ENCODE measurements at places on chromosomes 7 and 10.

DNA sequence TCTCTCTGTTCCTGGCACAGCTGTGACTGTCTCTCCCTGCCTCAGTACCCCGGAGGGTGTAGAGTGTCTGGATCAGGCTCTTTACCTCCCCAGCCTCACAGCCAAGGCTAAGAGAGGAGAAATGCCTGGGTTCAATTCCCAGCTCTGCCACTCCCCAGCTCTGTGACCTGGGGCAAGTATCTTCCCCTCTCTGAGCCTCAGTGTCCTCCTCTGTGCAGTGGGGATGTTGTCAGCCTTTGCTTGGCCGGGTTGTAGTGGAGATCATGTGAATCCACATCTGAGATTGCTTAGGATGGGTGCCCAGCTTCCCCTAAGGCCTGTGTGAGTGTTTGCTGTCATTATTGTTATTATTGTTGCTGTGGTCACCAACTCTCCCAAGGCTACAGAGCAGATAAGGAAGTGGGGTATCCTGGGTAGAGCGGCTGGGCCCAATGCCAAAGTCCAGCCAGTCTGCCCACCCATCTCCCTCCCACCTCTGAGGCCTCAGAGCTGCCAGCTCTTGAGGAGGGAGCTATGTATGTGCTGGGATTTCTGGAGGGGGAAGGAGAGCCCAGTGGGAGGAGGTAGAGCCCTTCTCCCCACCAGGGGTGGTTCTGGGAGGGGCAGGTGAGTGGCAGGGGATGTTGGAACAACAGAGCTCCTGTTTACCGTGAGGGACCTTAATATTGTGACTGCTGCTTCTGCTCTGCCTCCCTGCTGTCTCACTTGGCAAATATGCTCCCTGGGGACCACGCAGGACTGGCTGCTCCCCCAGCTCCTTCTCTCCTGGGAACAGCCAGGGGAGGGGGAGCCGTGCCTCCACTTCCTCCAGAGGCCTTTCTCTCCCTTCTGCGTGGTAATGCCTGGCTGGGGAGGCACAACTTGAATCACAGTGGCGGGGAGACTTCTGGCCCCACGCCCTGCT is 170.5 kb downstream of the RPS24 start:
- no peak for DNase-seq

DNA sequence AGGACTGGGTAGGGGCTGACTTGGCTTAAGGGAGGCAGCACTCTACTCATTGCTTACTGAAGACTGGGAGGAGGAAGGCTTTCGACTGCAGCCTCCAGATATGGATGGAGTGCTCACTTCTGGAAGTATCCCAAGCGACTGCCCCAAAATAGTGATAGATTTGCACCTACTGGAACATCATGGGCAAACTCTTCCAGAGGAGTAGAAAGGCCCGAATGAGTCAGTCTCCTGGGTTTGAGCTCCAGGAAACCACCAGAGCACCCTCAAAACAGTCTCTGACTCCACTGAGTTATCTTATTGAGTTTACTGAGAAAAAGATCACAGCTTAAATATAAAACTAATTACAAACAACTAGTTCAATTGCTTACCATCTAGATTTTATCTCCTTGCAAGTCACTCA is 37.2 kb upstream of the PDLIM1 start:
- DNase-seq, result no peak

GRCh38 chr10:93745408-93746065 is 12.2 kb upstream of the LGI1 start:
- no peak for DNase-seq

DNA sequence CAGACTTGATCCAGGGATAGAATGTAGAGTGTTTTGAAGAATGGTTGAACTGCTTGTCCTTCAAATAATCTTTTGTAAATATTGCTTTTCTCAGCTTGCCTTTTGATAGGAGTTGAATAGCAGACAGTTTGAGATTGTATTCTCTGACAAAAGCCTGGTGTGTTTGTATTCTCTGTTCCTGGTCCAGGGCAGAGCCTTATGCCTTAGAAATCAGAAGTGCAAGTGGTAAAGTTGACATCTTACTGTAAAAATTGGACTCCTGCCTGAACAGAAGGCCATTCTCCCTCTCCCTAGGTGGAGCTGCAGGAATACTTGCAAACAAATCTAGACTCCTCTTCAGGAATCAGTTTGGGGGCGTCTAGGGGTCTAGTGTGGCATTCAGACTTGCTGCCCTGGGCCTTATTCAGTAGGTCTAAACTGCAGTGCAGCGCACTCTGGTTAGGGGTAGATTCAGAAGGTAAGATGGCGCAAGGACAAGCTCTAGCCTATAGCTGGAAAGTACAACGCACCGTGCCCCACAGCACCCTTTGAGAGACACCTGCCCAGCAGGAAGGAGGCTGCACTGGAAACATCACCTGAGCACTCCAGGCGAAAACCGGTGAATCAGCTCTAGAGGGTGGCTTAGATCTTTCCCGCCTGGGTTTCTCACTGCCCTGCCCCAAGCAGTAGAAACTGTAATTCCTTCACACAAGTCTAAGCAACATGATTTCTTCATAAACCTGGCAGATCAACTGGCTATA is 608.5 kb upstream of the GALNT17 start:
- no peak for DNase-seq

DNA sequence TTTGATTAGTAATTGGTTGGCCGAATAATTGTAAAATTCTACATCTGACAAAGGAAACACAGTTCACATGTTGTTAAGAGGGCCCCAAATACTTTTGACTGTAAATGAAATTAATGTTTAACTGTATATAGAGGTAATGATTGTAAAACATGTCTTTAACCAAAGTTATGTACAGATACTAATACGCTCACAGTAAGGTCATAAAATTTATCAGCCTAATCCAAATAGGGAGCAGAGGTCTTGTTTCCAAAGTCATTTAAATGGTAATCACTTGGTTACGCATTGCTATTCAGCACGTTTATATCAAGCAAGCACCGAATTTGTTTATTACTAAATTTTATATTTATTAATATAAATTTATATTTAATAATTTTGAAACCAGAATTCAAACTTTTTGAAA is 1.4 kb downstream of the PHYHIPL start:
- no peak for DNase-seq

GRCh38 chr7:109126404-109127050 is 556.9 kb downstream of the DNAJB9 start:
- no peak for DNase-seq

DNA sequence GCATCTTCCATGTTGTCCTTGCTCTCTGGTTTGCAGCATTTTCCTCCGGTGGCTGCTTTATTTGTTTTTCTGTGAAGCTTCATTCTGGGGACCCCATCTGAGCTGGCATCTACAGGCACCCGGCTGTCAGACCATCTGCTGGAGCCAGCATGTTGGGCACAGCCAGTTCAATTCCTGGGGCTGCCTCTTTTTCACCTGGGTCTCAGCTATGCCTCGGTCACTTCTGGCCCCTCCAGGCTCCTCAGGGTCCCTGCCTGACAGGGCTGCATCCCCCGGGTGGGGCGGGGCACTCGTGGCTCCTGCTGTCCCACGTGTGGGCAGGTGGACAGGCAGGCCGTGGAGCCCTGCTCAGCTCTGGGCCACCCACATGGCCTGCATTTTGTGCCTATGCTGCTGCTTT is 8.1 kb downstream of the SCART1 start:
- DNase-seq, result no peak

DNA sequence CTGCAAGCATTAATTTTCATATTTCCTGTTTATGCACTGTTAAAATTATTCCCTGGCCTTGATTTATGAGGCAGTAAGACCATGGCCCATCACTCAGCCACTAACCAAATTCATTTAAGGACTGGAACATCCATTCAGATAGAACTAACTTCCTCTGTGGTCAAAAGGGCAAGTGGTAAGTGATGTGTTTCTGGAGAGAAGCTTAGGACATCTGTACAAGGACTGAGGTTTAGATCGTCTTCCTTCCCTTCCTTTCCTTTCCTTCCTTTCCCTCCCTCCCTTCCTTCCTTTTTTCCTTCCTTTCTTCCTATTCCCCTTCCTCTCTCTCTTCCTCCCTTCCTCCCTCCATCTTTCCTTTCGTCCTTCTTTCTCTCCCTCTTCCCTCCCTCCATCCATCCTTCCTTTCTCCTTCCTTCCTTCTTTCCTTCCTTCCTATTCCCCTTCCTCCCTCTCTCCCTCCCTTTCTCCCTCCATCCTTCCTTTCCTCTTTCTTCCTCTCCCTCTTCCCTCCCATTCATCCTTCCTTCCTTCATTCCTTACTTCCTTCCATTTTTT is 1019.4 kb downstream of the TYW1 start:
- DNase-seq, result no peak

DNA sequence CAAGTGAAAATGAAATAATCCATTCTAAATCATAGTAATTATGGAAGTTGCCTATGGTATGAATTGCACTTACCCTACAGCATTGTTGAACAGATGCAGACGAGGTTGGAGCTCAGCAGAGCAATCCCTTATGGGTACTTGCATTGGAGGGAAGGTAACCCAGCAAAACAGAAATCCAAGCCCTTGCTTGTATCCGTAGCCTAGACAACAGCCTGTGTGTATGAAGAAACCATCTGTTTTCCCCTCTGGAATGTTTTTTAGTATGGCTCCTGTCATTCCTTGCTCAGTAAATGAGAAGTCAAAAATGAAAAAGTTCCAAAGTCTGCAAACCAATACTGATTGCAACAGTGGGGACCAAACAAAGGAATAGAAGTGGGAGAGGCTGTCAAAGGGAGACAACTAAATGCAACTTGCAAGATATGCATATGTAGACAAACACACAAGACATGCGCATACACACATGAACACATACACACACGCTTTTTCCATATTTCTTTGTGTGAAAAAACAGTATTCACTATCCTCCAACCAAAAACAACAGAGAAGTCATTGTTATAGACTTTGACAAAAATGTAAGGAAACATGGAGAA is 260.8 kb downstream of the DYNC1I1 start:
- DNase-seq, result no peak

- DNase-seq, result no peak
Measured at GRCh38 chr7:111537134-111537533, 25.2 kb downstream of the IMMP2L start.

DNA sequence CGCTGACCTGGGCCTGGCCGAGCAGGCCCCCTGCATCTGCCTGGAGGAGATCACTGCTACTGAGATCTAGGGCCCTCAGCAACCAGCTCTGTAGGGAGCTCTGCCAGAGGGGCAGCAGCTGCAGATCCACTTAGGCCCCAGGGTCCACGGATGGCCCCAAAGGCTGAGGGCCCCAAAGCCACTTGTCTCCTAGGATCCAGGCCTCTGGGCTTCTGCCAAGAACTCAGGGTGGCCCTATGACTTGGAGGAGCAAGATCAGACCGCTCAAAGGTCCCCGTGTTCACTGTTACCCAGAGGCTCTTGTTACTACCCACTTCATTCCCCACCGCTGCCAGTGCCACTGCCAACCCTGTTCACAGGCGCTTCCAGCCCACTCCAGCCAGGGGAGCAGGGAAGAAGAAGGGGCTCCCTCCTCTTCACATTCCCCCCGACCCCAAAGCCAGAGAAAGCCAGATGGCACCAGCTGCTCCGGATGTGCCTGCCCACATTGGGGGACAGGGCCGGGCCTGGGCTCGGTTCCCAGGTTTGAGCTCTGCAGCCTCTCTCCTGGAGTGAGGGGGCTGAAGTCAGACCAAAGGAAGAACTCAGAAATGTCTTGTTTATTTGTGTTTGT is 7.6 kb downstream of the LZTS2 start:
- DNase-seq, result no peak

DNA sequence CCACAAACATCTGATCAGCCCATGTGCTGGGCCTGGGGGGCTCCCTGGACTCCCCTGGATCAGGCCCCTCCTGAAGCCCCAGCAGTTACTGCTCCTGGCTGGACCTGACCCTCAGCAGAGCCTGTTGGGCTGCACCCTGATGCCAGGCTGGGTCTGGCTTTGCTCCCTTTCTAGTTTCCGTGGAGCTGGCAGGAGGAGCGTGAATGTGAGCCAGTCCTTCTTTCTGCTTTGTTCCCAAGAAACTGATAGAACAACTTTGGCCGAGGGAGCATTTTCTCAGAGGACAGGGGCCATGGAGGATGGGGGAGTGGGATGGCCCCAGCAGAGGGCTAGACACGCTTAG is 128.2 kb downstream of the NEURL1 start:
- no peak for DNase-seq

DNA sequence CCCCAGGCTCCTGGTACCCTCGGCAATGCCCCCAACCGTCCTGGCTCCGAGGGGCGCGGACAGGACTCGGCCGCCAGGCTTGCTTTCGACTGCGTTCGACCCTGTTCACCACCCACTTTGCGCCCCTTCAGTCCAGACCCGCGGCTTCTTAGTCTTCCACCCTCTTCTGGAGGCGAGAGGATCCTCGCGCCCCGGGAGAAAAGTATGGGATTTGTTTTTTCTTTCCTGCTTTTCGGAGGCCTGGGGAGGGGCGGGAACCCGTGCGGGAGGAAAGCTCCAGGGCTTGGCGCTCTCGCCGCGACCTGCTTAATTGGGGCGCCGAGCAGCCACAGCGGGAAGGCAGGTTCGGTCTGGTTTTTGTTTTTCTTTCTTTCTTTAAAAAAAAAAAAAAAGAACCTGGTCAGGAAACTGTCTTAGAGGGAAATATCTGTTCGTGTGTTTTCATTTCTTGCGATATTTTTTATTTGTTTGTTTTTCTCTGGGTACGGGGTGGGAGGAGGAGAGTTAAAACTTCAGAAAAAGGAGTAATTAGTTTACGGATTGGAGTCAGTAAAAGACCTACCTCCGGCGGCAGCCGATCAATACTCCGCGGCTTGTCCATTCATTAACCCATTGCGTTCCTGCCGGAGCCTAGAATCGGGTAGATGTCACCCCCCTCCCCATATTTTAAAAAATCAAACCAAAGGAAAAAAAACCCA is 1.6 kb downstream of the EMX2 start:
- DNase-seq, result no peak

DNA sequence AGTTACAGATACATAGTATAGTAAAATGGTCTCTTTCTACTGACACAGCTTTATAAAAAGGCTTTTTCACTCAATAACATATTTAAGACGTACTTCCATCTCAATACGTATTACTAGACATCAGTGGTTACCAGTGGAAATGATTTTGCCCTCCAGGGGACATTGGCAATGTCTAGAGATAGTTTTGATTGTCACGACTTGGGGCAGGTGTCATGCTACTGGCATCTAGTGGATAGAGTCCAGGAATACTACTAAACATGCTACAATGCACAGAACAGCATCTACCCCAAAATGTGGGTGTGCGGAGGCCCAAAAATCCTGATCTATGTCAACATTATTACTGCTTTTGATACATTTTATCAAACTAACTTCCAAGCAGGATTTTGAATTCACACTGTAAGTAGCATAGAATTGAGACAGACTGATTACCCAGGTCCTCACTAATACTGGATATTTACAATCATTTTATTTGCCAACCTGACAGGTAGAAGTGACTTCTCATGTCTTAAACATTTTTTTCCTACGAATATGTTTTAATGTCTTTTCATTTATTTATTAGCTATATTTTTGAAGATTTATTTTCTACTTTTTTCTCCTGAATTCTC is 53.8 kb downstream of the HGF start:
- no peak for DNase-seq
